Coronary artery (tissue), 2 donors: ENCODE measurements at places on chromosomes 4 and X.
A peak's percentile ranks its signal among the peaks of the same experiment; 100 is the strongest.

- DNase-seq, result no peak
Measured at GRCh38 chrX:39631276-39632229, 466.2 kb downstream of the BCOR start.

- peak; percentile 77 for DNase-seq
Measured at GRCh38 chr4:139015948-139016471, 429 bp downstream of the NOCT start.

DNA sequence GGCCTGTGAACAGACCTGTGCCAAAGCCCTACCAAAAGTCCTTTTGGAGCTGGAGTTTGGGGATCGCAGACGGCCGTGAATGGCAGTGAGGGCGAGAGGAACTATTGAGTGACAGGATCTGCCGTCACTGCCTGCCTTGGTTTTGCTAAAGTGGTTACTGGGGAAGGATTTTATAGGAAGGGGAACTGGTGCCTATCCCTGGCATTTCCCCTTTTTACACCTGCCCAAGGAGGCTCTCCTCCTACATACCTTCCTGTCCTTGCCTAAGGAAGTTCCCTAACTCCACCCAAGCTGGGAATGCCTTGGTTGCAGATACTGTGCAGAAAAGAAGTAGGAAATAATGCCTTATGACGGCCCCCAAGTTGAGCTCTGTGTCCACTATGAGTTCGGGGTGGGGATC, 14.5 kb downstream of the LONRF3 start:
- no peak for DNase-seq

GRCh38 chr4:65604515-65604914, 65.8 kb downstream of the EPHA5 start:
- no peak for DNase-seq

GRCh38 chrX:150648296-150648940, 44.8 kb upstream of the MTMR1 start:
- no peak for DNase-seq

DNA sequence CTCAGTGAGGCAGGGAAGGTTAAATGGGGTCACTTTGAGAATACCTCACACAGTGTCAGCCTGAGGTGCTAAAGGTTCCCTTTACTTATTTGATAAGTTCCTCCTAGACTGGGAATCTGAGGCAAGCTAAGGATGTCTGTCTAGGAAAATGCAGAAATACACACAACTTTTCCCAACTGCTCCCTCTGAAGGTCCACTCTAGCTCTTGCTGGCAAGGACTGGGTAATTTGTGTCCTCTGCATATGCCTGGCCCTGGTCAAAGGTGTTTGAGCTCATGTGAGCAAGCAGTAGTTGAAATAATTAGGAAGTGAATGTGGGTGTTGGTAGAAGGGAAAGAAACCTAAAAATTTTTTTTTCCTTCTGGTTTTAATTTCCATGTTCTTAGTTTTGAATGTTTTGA, 21.3 kb downstream of the TXLNG start:
- DNase-seq, result no peak

GRCh38 chr4:184392748-184393559, 81.4 kb downstream of the IRF2 start:
- DNase-seq, result peak; percentile 67

DNA sequence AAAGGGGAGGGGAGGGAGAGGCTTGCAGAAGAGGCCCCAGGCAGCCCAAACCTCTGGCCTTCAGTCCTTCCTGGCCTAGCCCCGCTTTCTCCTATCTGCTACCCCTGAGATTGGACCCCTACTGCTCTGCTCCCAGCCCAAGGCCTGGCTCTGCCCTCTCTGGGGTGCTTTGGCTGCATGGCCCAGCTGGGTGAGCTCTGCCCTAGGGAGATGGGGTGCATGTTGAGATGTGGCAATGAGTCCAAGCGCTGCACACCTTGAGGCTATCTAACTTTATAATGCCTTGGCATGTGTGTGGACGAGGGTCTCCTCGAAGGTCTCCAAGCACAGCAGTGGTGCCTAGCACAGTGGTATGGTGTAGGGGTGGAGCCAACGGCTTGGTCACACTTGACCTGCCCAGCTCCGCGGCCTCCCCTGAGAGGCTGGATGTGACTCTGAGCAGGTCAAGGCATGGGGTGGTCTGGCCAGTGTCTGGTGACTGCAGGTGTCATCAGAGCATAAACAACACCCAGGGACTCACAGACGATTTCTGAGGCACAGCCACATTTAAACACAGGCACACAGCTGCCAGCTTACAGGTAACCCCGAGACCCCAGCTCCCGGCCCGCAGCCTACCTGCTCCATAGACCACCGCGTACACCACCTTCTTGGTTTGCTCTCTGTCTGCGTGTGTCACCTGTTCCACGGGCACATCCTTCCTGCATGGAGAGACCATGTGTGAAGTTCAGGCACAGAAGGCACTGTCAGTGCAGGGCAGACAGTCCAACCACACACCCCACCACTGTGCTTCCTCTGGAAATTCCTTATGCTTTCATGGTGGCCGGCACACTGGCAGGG, 36.3 kb downstream of the NAT8L start:
- DNase-seq, result no peak

DNA sequence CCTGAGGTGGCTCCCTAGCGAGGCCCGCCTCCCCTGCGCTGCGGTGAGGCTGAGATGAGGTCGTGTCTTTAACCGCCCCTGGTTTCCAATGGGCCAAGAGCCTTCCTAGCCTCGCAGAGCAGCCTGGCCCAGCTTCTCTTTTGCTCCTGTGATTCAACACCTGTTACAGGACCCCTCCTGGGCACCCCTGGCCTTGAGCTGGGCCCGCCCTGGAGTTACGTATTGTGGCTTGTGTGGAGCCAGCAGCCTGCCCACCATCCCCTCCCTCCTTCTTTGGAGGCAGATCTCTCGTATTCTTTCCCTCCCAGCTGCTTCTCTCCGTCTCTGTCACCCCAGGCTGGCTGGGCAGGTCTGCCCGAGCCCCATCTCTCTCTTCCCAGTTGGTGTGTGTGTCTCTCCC, 19.3 kb upstream of the UBA1 start:
- DNase-seq, result no peak

- DNase-seq, result no peak
Measured at GRCh38 chr4:73208376-73208775, 50.2 kb downstream of the ANKRD17 start.

- no peak for DNase-seq
Measured at GRCh38 chr4:121072224-121073003, at the start of gene NDNF. Gene NDNF (minus strand): TSS chr4:121072535. CDS start chr4:121045837, 26,698 bp downstream.

GRCh38 chr4:43047058-43047457, 154.5 kb downstream of the GRXCR1 start:
- DNase-seq, result no peak
